ENCODE measurements at places on chromosomes 16 and 17. TPM values are rescaled to one million over a fixed set of nuclear protein-coding genes. Genes with fewer than 3 reads are reported as not detected.

The TMEM238L gene
- total RNA-seq, result not detected

The CCL3 gene
- total RNA-seq, result not detected

The EPX gene
- total RNA-seq, result not detected

The JPH3 gene
- not detected for total RNA-seq

The KRT31 gene
- total RNA-seq, result not detected

The EMP2 gene
- 10.7 TPM for total RNA-seq

The CDC6 gene
- total RNA-seq, result 3.7 TPM

The PRR11 gene
- 2.3 TPM for total RNA-seq

The FOXJ1 gene
- total RNA-seq, result not detected

The MFSD11 gene
- total RNA-seq, result 36.1 TPM

The NLE1 gene
- total RNA-seq, result 20.3 TPM

The BLMH gene
- 31.6 TPM for total RNA-seq

The SLC6A2 gene
- total RNA-seq, result not detected

The HOXB4 gene
- total RNA-seq, result 0.96 TPM

The PRSS21 gene
- total RNA-seq, result 1.7 TPM

The ZG16 gene
- not detected for total RNA-seq

The NAGLU gene
- total RNA-seq, result 50.7 TPM

The TBC1D3K gene
- total RNA-seq, result not detected

The ABCC3 gene
- 1.2 TPM for total RNA-seq

The HASPIN gene
- 0.85 TPM for total RNA-seq

The IL21R gene
- total RNA-seq, result 0.28 TPM

The GHDC gene
- total RNA-seq, result 12.5 TPM

The KRTAP9-2 gene
- not detected for total RNA-seq

The TXNDC11 gene
- total RNA-seq, result 35.3 TPM

The KRTAP4-9 gene
- total RNA-seq, result not detected

The TBKBP1 gene
- total RNA-seq, result 1.2 TPM

The SLC16A11 gene
- total RNA-seq, result not detected

The PLLP gene
- total RNA-seq, result under 0.01 TPM

The CCL13 gene
- 4.8 TPM for total RNA-seq

The TOM1L1 gene
- total RNA-seq, result 15.5 TPM

The PALB2 gene
- 7.3 TPM for total RNA-seq

The KRTAP4-3 gene
- not detected for total RNA-seq

The OVCA2 gene
- total RNA-seq, result 64.2 TPM

The CLEC18A gene
- total RNA-seq, result under 0.01 TPM

The KCNJ12 gene
- 1.7 TPM for total RNA-seq

The NUP85 gene
- total RNA-seq, result 18.3 TPM

The CFAP97D1 gene
- under 0.01 TPM for total RNA-seq

The CD68 gene
- total RNA-seq, result 7.5 TPM

The FBXW10 gene
- 0.28 TPM for total RNA-seq

The RAMP2 gene
- total RNA-seq, result 0.58 TPM

The FGF11 gene
- 2.5 TPM for total RNA-seq

The TBC1D3C gene
- total RNA-seq, result not detected

The KRTAP9-4 gene
- not detected for total RNA-seq

The RDM1 gene
- total RNA-seq, result 1.3 TPM

The SOX9 gene
- 2.8 TPM for total RNA-seq

The KRTAP2-1 gene
- not detected for total RNA-seq

The EVI2A gene
- total RNA-seq, result 4.5 TPM

The ZACN gene
- not detected for total RNA-seq
